Stimulated activated CD4-positive, alpha-beta T cell treated with anti-CD3 and anti-CD28 coated beads, Interleukin-1b, Interleukin-23, amount 100 ng/mL, for 1 hour (primary cell): ENCODE measurements at places on chromosomes 3 and 15.

- DNase-seq = no peak
These were observed 437.9 kb downstream of the SOX2 start for GRCh38 chr3:182149594-182149993.

DNA sequence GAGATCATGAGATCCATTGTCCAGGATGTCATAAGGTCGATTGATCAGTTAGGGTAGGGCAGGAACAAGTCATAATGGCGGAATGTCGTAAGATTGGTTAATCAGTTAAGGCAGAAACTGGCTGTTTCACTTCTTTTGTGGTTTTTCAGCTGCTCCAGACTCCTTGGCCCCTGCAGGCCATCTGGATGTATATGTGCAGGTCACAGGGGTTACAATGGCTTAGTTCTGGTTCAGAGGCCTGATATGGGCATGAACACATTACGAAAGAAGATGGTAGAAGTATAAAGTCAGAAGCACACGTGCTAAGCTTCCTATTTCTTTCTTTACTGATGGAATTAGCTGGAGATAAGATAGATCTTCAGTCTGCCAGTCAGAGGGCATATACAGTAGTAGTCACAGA lies 315.4 kb upstream of the LRRC3B start:
- no peak for DNase-seq

GRCh38 chr15:92797168-92798052 lies 102.7 kb upstream of the CHD2 start:
- DNase-seq = no peak

GRCh38 chr3:28836199-28836598 lies 444.7 kb upstream of the RBMS3 start:
- DNase-seq = no peak
